GDM1 (cell line): ENCODE measurements at places on chromosomes 11 and 22.

DNA sequence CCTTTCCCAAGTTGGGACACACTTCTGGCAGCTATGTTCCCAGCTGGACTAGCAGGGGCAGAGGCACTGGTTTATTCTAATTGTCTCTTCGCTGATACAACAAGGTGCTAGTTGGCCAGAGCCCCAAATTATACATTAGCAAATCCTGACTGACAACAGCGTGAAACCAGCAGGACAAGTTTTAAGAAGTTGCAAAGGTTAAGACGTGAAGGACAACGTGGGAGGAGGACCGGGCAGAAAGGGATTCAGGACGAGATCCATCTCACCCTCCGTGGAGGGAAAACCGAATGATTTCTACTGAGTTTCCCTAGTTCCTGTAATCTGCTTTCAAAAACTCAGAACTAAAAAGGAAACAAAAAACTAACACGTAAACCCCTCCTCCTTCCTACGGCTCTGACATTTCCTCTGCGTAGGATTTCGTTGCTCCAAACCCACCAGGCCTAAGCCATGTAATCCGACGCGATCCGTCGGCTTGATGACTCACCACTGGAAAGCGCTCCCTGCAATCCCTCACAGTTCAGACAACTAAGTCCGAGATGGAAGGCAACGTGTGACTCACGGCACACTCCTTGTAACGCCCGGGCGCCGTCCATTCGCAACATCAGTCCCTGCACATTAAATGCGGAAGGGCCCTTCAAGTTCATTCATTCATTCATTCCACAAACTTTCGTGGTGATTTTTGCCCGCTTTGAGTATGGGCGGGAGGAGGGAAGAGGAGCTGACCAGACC is 703 bp downstream of the POGLUT3 start:
- peak; percentile 85 for DNase-seq

- no peak for DNase-seq
Observed at GRCh38 chr11:57516061-57516443, 550 bp upstream of the SLC43A1 start.

DNA sequence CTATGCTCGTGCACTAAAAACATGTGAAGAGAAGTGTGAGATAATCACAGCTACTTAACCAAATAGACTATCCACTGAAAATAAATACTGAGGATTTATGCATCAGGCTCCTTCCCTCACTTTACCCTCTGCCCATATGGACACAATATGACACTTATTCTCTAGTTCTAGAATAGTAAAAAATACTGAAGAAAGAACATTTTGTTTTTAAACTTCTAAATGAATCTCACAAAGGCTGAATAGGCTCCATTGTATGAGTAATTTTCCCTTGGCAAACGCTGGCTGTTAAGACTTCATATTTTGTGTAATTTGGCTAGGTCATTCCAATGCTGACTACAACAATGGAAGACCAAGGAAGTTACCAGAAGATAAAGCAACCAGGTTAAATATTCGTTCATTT is 9.9 kb downstream of the HPS5 start:
- no peak for DNase-seq

GRCh38 chr11:21930408-21930807 is 262.5 kb upstream of the ANO5 start:
- DNase-seq, result no peak

- DNase-seq, result no peak
Observed at GRCh38 chr22:24952837-24953383, 394 bp downstream of the KIAA1671 start.

GRCh38 chr22:33562501-33562900 is 357.8 kb downstream of the LARGE1 start:
- DNase-seq, result no peak

GRCh38 chr11:117515892-117516787 is 188.5 kb downstream of the CEP164 start:
- DNase-seq, result no peak

DNA sequence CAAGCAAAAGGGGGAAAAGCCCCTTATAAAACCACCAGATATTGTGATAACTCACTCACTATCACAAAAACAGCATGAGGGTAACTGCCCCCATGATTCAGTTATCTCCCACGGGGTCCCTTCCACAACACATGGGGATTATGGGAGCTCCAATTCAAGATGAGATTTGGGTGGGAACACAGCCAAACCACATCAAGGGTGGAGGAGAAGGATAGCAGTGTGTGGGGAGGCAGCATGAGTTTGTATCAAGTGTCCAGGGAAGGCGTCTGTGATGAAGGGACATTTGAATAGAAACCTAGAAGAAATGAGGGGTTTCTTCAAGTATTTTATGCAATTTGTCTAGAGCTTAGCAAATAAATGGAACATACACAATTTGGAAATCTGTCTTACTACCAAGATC is 98.2 kb downstream of the SLC1A2 start:
- no peak for DNase-seq

GRCh38 chr11:45659818-45660160 is 5.6 kb downstream of the CHST1 start:
- DNase-seq, result no peak

DNA sequence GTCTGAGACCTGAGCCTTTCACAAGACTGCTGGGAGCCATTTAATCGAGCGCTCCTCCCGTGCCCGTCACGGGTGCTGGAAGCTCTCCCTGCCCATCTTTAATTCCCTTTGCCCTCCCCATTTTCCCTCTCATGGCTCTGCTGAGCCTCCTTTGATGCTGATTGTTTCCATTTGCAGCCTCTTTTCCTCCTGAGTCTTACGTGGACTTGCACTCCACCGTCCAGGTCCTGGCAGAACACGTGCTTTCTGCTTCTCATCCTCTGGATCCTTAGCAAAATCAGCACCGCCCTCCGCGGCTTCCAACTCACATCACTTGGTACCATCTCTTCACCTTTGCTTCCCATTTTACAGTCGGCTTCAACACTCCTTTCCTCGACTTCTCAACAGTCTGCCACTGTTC is 7.3 kb downstream of the IFT27 start:
- no peak for DNase-seq

- DNase-seq, result peak; percentile 50
Observed at GRCh38 chr22:37244922-37245722, 1.1 kb upstream of the RAC2 start.

DNA sequence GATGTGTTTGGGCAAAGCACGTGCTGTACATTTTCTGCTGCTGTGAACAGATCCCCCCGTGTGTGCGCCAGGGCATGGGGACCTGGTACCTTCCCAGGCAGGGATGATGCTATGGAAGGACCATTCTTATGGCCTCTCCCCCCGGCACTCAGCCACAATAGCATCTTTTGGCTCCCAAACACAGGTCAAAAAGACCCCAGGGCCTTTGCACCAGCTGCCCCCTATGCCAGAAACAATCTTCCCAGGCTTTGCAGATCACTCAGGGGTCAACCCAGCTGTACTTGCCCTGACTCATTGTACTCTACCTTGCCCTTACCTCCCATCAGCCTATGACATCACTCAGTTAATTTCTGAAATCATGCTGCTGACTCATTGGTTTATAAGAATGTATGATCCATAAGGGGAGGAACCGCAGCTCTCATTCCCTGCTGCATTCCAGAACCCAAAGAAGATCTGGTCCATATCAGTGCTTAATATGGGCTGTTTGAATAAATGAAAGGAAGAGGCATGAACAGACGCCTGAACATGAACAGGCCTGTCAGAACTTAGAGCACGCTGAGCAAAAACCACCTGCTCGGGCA is 100.7 kb downstream of the CELSR1 start:
- no peak for DNase-seq

DNA sequence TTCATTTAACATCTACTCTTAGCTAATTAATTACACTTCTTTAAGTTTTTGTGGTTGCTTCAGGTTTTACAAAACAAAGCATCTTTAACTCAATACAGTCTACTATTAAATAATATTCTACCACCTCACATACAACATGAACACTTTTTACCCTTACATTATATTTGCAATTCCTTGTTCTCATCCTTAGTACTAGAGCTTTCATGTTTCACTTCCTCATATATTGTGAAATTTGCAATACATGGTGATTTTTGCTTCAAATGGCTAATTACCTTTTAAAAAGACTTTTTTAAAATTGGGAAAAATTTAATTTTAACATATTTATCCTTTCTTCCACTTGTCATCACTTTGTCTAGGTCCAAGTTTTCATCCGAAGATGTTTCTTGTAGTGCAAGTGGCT is 37.5 kb downstream of the RSF1 start:
- DNase-seq, result no peak

DNA sequence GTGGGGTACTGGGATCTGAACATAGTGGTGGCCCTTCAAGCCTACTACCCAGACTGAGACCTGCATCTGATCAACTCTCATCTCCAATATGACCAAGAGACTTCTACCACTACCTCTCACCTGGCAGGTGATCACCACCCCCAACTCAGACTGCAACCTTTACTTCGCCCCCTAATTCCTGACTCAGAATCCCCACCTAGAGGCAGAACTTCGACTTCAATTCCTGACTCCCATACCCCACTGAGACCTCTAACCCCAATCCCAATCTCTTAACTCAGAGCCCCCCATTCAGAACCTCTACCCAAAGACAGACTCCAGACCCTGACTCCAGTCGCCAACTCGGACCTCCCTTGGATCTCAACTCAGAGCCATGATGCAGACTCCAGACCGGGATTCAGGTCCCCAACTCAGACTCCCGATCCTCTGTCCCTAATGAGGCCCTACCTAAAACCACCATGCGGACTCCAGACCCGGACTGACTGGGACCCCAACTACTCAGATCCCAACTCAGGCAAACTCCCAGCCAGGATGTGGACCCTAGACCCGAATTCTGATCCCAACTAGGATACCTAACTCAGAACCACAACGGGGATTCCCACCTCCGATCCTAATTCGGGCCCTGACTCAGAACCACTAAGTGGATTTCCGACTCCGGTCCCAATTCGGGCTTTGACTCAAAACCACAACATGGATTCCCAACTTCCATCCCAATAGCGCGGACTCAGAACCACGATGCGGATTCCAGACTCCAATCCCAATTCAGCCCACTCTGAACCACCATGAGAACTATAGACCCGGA is 1.2 kb downstream of the KCNQ1OT1 start:
- no peak for DNase-seq

GRCh38 chr11:112377946-112378345 is 117.3 kb upstream of the PLET1 start:
- DNase-seq, result no peak

GRCh38 chr11:103872748-103873147 is 163.7 kb upstream of the DDI1 start:
- DNase-seq, result no peak
